ENCODE measurements at places on chromosomes 5 and 9.
A peak's percentile ranks its signal among the peaks of the same experiment; 100 is the strongest.

GRCh38 chr5:63053019-63053638 is 474.5 kb downstream of the LRRC70 start:
- no peak for DNase-seq
- no peak overlapping the region for H3K27ac ChIP-seq

DNA sequence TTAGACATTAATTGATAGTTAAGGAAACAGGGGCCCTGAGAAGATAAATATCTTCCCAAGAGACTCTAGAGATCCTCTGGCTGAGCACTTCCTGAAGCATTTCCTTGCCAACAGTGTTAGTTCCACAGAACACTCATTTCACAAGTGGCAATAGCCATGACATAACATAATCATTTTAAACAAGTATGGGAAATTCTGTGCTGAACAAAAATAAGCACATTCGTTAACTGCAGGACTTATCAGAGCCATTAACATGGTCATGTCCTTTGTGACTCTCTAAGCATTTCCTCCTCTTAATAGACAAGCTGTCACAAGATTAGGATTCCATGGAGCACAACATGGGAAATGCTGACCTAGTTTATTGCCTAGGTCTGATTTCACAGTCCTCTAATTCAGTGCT is 184.9 kb downstream of the SNX18 start:
- H3K4me1 ChIP-seq, result peaks cover 38% of the 10 kb centered on the region
- H3K27ac ChIP-seq, result peak overlapping the region; percentile 73
- peak overlapping the region; percentile 57 for H3K4me3 ChIP-seq
- DNase-seq, result no peak

DNA sequence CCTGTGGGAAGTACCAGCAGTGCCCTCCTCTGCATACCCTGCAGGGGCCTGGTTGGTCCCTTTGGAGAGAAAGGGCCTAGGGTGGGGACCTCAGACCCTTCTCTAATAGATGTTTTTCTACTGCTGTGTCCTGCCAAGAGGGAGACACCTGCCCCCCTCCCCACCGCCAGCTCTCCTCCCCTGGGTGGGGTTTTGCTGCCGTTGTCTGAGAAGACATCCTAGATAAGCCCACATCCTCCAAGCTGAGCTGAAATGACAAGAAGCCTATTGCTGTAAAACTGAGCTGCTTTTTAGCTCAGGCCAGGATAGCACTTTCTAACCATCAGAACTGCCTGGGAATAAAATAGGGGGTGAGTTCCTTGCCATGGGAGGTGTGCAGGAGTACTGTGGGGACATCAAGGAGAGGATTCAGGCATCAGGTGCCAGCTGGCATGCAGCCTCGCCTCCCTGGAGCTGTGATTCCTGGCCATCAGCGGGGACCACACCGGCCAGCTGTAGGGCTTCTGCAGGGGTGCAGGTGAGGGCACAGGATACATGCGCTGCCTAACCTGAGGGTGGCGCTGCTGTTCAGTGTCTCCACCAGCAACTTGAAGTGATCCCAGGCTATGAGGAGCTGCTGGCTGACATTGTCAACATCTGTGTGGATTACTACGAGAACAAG is 37.9 kb downstream of the CYFIP2 start:
- H3K27ac ChIP-seq, result no peak overlapping the region
- no peak for DNase-seq
- H3K4me1 ChIP-seq, result peaks cover 4% of the 10 kb centered on the region
- no peak overlapping the region for H3K4me3 ChIP-seq

GRCh38 chr5:156623381-156624040 is 226.6 kb upstream of the PPP1R2B start:
- no peak overlapping the region for H3K27ac ChIP-seq
- H3K4me3 ChIP-seq, result no peak overlapping the region
- H3K4me1 ChIP-seq, result no peaks in the 10 kb centered on the region
- H3K27me3 ChIP-seq, result no peaks in the 10 kb centered on the region
- no peak for DNase-seq

GRCh38 chr5:51468196-51468595 is 84.9 kb downstream of the ISL1 start:
- H3K27me3 ChIP-seq, result no peaks in the 10 kb centered on the region
- no peak overlapping the region for H3K27ac ChIP-seq
- H3K4me3 ChIP-seq, result no peak overlapping the region
- DNase-seq, result no peak

GRCh38 chr5:58201922-58202648 is 257.8 kb downstream of the PLK2 start:
- no peak overlapping the region for H3K27ac ChIP-seq
- peaks cover 18% of the 10 kb centered on the region for H3K4me1 ChIP-seq
- no peak for DNase-seq
- H3K36me3 ChIP-seq, result no peaks in the 10 kb centered on the region
- H3K4me3 ChIP-seq, result no peak overlapping the region
- no peaks in the 10 kb centered on the region for H3K27me3 ChIP-seq

- no peaks in the 10 kb centered on the region for H3K36me3 ChIP-seq
- no peaks in the 10 kb centered on the region for H3K4me1 ChIP-seq
- DNase-seq, result no peak
- H3K27ac ChIP-seq, result no peak overlapping the region
- no peak overlapping the region for H3K4me3 ChIP-seq
These were observed 53.8 kb upstream of the FTMT start for GRCh38 chr5:121797681-121798518.

DNA sequence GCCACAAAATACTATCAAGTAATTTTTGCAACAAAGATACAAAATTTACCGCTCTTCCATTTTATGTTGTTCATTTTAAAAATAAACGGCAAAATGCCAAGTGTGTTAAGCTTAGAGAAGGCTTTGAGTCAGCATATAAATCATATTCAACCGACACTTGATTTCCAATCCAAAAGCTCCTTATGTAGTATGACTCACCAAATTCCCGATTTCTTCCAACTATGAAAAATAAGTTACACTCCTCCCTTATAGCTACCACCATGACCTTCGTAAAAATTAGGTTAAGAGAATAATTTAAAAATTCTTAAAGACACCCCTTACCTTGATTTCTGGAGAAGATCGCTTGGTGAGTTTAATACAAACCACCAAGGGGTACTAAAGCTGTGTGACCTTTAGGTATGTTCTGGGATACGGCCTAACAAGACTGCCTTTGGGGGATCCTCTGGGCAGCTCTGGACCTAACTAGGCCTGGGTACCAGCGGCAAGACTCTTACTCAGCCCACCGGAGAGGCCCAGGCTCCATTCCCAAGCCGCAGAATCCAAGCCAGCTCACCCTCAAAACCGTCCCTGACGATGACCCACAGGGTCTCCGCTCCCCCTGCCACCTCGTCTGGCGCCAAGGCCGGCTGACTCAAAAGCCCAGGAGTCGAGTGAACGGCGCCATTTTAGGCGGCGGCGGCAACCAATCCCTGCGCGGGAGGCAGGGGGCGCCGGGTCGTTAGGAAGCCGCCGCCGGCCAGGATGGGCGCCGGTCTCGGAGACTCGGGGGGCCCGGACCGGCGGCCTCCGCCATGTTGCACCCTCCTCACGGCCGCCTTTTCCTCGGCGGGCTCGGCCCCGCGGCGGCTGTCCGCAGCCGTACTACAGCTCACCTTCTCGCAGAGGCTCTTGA is 739 bp downstream of the PPP2CA start:
- H3K4me3 ChIP-seq, result peak overlapping the region; percentile 99
- peaks cover 40% of the 10 kb centered on the region for H3K4me1 ChIP-seq
- no peaks in the 10 kb centered on the region for H3K27me3 ChIP-seq
- no peaks in the 10 kb centered on the region for H3K36me3 ChIP-seq

DNA sequence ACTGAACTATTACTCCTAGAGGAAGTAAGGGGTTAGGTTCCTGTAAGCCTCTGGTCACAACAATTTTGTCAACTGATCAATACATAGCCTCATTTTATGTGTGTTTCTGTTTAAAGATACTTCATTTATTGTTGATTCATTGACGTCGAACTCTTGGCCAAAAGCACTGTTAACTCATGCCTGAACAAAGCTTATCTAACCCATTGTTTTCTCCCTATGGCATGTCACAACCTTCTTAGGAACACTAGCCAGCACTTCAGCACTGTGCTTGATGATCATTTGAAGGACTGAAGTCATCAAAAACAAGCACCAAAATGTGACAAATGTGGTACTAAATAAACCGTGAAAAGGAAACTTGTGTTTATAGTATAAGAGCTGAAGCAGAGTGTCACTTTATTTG is 13.5 kb downstream of the CNTLN start:
- no peak overlapping the region for H3K4me3 ChIP-seq
- DNase-seq, result no peak
- H3K27ac ChIP-seq, result no peak overlapping the region
- H3K36me3 ChIP-seq, result no peaks in the 10 kb centered on the region
- H3K27me3 ChIP-seq, result no peaks in the 10 kb centered on the region
- H3K4me1 ChIP-seq, result no peaks in the 10 kb centered on the region

- no peak for DNase-seq
- no peaks in the 10 kb centered on the region for H3K36me3 ChIP-seq
- H3K4me3 ChIP-seq, result peak within 1 kb of the TSS; percentile 55
- no peaks in the 10 kb centered on the region for H3K27me3 ChIP-seq
- H3K4me1 ChIP-seq, result no peaks in the 10 kb centered on the region
These were observed at the start of gene PCDHB5 for GRCh38 chr5:141135030-141135717. PCDHB5 (plus strand) TSS chr5:141135206; CDS start chr5:141135435, 229 bp downstream.

DNA sequence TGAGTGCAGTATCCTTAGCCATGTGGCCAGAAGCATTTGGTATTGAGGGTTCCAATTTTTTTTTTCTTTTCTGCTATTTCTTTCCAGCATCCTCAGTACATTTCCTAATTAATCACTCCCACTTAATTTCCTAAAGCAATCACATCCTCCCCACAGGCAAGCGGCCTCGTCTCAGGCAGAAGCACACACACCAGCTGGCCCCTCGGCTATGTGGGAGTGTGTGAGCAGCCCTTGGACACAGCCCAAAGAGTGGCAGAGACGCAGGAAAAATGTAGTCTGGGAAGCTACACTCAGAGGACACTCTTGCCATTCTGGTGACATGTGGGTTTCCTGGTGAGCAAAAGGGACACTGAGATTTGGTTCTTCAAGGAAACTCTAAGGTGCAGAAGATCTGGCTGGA is 20.7 kb downstream of the SLIT3 start:
- H3K4me1 ChIP-seq, result no peaks in the 10 kb centered on the region
- H3K36me3 ChIP-seq, result no peaks in the 10 kb centered on the region
- no peak overlapping the region for H3K27ac ChIP-seq
- no peak for DNase-seq
- H3K27me3 ChIP-seq, result no peaks in the 10 kb centered on the region
- H3K4me3 ChIP-seq, result no peak overlapping the region

DNA sequence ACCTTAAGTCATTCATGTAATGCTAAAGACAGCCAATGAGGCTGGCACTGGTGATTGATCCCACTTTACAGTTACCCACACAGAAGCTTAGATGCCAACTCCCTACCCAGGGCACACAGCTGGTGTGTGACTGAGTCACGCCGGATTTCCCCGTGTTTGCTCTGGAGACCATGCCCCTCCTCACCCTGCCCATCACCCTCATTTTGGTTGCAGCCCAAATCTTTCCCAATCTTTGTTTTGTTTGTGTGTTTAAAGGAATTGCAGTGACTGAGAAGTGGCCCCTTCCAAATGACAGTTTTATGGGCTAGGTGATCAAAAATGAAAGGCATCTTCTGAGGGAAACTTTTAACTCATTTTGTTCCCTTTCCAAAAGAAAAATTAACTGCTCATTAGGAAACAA is 10.9 kb downstream of the FBXL7 start:
- H3K27ac ChIP-seq, result no peak overlapping the region
- no peak overlapping the region for H3K4me3 ChIP-seq
- no peaks in the 10 kb centered on the region for H3K36me3 ChIP-seq
- no peaks in the 10 kb centered on the region for H3K27me3 ChIP-seq

DNA sequence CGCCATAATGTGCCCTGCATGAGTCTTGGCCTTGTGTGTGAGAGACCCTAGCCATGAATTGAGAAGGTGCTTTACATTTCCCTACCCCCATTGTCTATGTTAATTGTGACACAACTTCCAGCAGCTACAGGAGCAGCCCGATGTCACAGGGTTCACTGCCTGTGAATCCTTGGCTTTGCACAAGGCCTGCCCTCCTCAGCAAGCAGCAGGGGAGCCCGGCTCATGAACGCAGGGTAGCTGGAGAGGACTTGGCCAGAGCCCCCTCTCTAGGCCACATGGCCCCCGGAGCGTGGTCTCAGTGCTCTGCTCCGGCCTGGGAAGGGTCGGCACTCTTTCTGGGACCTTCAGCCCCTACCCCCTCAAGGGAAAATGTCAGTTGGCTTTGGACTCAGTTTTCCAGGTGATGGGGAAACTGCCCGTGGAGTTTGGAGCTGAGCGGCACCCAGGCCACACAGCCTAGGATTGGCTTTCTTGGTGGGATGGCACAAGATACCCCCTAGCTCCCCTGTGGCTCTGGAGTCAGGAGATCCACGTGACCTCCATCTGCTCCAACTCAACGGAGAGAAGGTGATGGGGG is 160.8 kb downstream of the DAB2IP start:
- no peaks in the 10 kb centered on the region for H3K36me3 ChIP-seq
- H3K4me3 ChIP-seq, result no peak overlapping the region
- no peaks in the 10 kb centered on the region for H3K27me3 ChIP-seq
- H3K27ac ChIP-seq, result no peak overlapping the region
- no peak for DNase-seq
- H3K4me1 ChIP-seq, result no peaks in the 10 kb centered on the region

DNA sequence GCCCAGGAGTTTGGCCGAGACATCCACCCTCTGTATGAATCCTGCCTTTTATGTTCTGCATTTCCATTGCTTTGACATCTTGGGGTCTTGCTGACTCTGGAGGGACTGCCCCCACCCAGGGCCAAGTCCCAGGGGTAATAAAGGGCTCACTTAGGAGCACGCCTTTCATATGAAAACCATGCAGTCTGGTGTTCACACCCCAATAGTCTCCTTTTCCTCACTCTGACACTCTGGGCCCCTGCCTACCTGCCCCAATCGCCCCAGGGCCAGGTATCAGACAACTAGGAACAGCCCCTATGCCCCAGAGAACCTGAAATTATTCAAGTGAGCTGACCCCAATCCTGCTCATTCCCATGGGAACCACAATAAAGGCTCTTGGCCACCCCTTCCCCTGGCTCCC is 33.1 kb upstream of the RAPGEF1 start:
- no peak overlapping the region for H3K4me3 ChIP-seq
- H3K4me1 ChIP-seq, result no peaks in the 10 kb centered on the region
- no peaks in the 10 kb centered on the region for H3K36me3 ChIP-seq
- DNase-seq, result no peak

DNA sequence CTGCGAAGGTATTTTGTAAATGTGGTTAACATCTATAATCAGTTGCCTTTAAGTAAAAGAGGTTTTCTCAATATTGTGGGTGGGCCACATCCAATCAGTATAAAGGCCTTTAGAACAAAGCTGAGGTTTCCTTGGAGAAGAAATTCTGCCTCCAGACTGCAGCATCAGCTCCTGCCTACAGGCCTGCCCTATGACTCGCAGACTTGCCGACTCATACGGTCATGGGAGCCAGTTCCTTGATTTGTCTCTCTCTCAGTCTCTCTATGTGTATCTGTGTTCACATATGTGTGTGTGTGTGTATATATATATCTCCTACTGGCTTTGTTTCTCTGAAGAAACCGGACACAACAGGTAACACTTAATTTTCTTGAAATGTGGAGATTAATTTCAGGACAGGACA is 45.3 kb downstream of the SLC36A1 start:
- H3K4me1 ChIP-seq, result no peaks in the 10 kb centered on the region
- no peaks in the 10 kb centered on the region for H3K27me3 ChIP-seq
- no peak overlapping the region for H3K4me3 ChIP-seq
- DNase-seq, result no peak

GRCh38 chr9:100689635-100690034 is 111.8 kb downstream of the CAVIN4 start:
- H3K4me1 ChIP-seq, result no peaks in the 10 kb centered on the region
- H3K4me3 ChIP-seq, result no peak overlapping the region
- no peak overlapping the region for H3K27ac ChIP-seq
- H3K36me3 ChIP-seq, result no peaks in the 10 kb centered on the region
- no peaks in the 10 kb centered on the region for H3K27me3 ChIP-seq
